ENCODE measurements at places on chromosomes 3 and 15.

DNA sequence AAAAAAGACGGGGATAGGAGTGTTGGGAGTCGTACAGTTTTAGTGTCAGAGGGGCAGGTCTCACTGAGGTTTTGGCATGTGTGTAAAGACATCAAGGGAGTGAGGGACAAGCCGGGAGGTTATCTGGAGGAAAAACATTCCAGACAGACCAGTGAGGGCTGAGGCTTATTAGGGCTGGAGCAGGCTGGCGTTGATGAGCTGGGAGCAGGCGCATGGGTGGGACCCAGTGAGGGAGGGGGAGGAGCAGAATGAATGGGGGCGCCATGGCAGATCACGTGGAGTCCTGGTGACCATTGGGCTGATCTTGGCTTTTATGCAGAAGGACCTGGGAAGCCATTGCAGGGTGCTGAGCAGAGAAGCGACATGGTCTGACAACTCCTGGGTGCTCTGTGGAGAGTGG, 180.2 kb downstream of the SLCO3A1 start:
- no peak for DNase-seq

- peak; percentile 76 for DNase-seq
Measured at GRCh38 chr3:151168269-151169094, 34.5 kb downstream of the GPR171 start.

- no peak for DNase-seq
Measured at GRCh38 chr3:146970236-146970635, 365.1 kb upstream of the PLSCR5 start.

DNA sequence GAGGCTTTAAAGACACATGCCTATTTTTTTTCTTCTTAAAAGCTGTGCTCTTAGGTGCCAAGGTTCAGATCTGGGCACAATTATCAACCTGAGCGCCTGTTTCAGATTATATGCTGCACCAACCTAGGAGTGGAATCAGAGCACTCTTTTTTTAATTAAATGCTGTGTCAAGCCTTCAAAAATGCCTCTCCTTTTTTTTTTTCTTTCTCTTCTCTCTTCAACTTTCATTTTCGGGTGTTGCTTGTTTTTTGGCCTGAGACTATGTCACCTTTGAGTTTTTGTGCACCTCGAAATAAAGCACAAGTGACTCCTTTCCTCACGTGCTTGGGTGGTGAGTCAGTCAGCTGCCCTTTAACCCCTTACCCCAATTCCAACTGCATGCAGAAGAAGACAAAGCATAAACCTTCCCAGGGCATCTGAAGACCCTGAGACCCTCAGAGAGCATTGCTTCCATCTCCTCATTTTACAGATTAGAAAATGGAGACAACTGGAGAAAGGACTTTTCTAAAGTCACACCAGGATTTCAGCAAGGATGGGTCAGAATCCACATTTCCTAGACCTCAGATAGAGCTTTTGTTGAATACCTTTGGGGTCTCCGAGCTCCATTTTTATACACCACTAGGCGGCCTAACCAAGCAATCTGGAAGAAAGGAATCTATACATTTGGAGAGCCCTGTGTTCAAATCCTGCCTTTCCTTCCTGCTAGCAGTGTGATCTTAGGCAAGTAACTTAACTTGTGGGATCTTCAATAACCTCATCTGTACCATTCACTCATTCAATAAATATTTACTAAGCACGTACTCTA, 631 bp upstream of the PRICKLE2 start:
- no peak for DNase-seq

DNA sequence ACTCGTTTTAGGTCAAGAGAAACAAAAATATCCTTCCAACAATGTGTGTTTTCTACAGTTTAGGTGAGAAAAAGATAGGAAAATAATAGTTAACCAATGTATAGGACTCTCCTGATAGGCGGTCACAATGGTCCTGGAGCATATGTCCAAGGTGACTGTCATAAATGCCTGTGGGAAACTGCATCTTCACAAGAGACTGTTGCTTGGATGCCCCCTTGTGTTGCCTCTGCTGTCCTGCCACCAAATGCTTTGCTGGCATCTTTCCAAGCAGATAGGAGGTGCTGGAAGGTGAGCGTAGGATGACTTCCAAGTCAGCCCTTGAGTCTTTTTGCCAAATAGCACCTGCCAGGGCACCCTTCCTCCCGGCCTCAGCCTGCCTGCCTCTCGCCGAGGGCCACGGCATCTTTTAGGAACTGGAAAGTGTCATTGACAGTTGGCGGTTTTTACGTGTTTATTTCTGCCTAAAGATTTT, 24.1 kb upstream of the SACM1L start:
- peak; percentile 20 for DNase-seq

GRCh38 chr3:59247402-59247841, 197.6 kb upstream of the CFAP20DC start:
- no peak for DNase-seq

DNA sequence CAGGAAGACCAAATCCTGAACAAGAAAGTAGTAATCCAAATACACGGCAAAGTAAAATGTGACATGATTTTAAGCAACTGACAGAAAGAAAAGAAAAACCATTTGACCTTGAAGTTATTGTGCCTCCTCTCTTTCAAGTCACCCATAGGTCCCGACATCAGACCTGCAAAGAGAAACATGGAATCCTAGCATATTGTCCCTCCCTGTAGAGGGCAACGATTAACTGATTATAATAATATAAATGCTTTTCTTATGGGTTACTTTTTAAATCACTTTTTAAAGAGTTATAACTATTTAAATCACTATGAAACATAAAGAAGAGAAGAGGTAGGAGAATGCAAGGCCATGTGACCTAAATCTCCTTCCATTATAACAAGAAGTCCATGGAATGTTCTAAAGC, 143.2 kb upstream of the LIPC start:
- no peak for DNase-seq

GRCh38 chr3:69174871-69175737, 52.7 kb upstream of the LMOD3 start:
- no peak for DNase-seq

DNA sequence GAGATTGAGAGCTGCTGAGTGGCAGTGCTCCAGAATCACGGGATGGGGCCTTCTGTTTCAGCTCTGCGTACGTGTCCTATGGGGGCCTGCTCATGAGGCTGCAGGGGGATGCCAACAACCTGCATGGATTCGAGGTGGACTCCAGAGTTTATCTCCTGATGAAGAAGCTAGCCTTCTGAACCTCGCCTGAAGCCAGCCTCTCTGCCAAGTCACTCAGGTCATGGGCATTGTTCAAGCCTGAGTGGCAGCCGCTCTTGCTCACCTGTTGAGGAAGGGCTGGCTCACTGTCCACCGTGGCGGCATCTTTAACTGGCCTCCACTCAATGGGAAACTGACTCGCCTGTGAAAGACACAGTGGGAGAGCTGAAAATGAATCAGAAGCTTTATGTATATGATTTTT, 6.6 kb downstream of the POLR2H start:
- no peak for DNase-seq

- no peak for DNase-seq
Measured at GRCh38 chr15:58410353-58410752, 21.4 kb upstream of the LIPC start.

DNA sequence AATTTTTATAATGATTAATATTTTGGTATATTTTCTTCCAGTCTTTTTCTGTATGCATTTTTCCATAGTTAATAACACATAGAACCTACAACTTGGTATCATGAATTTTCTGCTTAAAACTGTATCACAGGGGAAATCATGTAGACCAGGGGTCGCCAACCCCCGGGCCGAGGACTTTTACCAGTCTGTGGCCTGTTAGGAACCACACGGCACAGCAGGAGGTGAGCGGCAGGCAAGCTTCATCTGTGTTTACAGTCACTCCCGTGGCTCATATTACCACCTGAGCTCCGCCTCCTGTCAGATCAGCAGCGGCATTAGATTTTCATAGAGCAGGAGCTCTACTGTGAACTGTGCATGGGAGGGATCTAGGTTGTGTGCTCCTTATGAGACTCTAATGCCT, 54.7 kb downstream of the RPL22L1 start:
- peak; percentile 51 for DNase-seq

- no peak for DNase-seq
Measured at GRCh38 chr3:187774185-187774789, 29.0 kb upstream of the BCL6 start.

DNA sequence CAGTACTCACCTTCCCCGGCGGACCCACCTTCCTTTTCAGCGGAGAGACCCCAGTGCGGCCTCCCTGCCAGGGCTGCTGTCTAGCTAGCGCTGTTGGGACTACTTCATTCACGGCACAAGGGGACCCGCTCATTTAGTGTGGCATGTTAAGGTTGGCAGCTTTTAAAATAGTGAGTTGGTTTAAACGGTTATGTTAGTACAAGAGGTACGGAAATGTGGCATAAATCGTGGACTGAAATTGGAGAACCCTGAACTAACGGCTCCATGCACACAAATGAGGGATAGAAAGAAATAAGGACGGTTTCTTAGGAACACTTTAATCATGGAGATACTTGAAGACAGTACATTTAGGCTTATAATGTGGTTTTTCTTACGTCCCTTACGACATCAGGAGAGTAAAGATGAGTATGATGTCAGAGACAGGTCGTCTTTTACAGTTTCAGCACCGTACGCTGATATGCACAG, 752 bp downstream of the CEP63 start:
- DNase-seq = no peak

GRCh38 chr3:70882104-70882503, 569.7 kb upstream of the MDFIC2 start:
- DNase-seq = no peak

- no peak for DNase-seq
Measured at GRCh38 chr3:123272547-123272946, 70.8 kb downstream of the SEC22A start.

GRCh38 chr3:44568561-44568960, 13.6 kb downstream of the ZKSCAN7 start:
- DNase-seq = no peak

DNA sequence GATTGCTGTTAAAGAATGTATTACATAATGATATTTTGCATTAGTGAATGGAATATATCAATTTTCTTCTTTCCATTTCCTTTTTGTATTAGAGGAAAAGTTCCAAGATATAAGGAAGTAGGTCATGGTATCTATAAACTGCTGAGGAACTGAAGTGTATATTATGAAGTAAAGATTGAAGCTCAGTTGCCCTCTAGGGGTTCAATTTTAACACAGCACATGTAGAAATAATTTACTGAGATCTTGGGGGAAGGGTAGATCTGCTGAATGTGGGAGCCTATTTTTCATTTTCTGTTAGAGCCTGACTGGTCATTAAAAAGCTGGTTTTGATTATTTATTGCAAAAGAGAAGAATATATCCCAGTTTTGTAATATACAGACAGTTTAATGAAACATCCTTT, 45.2 kb downstream of the CMC1 start:
- DNase-seq = no peak

GRCh38 chr3:61420136-61420759, 141.1 kb upstream of the PTPRG start:
- DNase-seq = no peak

DNA sequence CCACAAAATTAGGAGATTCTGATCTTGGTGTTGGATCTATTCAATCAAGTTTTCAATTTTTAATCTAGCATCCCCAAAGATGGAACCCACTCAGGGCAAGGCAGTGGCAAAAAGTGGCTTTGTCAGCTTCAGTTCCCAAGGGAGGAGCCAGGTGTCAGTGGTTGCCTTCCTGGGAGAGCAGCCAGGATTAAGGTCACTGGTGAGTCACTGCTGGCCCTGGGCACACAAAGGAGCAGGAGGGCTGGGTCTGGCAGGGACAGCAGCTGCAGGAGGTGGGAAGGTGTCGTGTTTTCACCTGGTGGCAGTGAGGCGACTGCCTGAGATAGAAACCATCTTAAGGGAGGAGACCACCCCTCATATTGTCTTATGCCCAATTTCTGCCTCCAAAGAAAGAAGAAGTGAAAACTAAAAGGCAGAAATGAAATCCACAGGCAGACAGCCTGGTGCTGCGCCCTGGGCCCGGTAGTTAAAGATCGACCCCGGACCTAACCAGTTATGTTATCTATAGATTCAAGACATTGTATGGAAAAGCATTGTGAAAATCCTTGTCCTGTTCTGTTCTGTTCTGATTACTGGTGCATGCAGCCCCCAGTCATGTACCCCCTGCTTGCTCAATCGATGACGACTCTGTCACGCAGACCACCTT, 5.9 kb upstream of the KLHL25 start:
- DNase-seq = no peak

GRCh38 chr3:191235331-191236314, 36.6 kb downstream of the OSTN start:
- DNase-seq = no peak

DNA sequence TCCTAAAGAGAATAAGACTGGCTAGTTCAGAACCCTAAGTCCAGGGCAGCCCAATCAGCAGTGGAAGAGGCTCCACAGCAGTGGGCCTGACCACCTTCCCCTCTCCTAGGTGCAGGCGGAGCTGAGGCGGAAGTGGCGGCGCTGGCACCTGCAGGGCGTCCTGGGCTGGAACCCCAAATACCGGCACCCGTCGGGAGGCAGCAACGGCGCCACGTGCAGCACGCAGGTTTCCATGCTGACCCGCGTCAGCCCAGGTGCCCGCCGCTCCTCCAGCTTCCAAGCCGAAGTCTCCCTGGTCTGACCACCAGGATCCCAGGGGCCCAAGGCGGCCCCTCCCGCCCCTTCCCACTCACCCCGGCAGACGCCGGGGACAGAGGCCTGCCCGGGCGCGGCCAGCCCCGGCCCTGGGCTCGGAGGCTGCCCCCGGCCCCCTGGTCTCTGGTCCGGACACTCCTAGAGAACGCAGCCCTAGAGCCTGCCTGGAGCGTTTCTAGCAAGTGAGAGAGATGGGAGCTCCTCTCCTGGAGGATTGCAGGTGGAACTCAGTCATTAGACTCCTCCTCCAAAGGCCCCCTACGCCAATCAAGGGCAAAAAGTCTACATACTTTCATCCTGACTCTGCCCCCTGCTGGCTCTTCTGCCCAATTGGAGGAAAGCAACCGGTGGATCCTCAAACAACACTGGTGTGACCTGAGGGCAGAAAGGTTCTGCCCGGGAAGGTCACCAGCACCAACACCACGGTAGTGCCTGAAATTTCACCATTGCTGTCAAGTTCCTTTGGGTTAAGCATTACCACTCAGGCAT, 33.7 kb downstream of the VIPR1 start:
- DNase-seq = peak; percentile 33

- no peak for DNase-seq
Measured at GRCh38 chr3:135118792-135119191, 323.7 kb downstream of the EPHB1 start.

GRCh38 chr3:180934638-180935037, 22.2 kb downstream of the FXR1 start:
- DNase-seq = no peak

GRCh38 chr3:144275005-144275404, 303.4 kb downstream of the DIPK2A start:
- DNase-seq = no peak

GRCh38 chr15:41061667-41062066, 54.4 kb downstream of the INO80 start:
- no peak for DNase-seq

- peak; percentile 39 for DNase-seq
Measured at GRCh38 chr3:101695779-101696372, 9.4 kb upstream of the RPL24 start.

GRCh38 chr15:86316726-86317383, 237.2 kb downstream of the AGBL1 start:
- DNase-seq = no peak

DNA sequence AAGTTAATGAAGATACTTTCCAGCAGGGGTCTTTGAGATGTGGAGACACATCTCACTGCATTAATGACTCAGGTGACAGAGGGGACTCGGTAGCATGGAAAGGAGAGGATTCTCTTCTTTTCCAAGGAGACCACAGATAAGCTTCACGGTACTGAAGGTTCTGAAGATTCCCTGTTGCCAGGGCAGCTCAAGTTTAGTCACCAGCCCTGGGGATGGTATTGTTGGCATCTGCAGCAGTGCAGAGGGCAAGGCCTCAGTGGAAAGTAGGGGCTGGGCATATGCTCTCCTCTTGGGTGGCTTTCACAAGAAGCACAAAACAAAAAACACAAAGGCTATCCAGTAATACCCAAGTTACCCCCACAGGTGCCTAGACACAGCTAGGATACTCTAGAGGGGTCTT, 38.0 kb upstream of the MRPL3 start:
- no peak for DNase-seq

Data from nephron progenitor cell (in vitro differentiated cells).